ENCODE measurements at places on chromosomes 3 and 15. TPM values are rescaled to one million over a fixed set of nuclear protein-coding genes. Genes with fewer than 3 reads are reported as not detected.

The XCR1 gene
- 0.24 TPM for total RNA-seq

The DALRD3 gene
- total RNA-seq: 15.2 TPM

The SEMA6D gene
- 17.1 TPM for total RNA-seq

The REC114 gene
- total RNA-seq: not detected

The GNAT1 gene
- total RNA-seq: not detected

All from umbilical cord (tissue), 2 donors.